Hepatocyte (in vitro differentiated cells): ENCODE measurements at places on chromosomes 3 and 15. TPM values are rescaled to one million over a fixed set of nuclear protein-coding genes. Genes with fewer than 3 reads are reported as not detected.

- no peak overlapping the region for H3K4me3 ChIP-seq
- H3K36me3 ChIP-seq, result no peaks in the 10 kb centered on the region
- no peak overlapping the region for H3K27ac ChIP-seq
- DNase-seq, result no peak
- peaks cover 52% of the 10 kb centered on the region for H3K4me1 ChIP-seq
These were observed 45.4 kb downstream of the AMOTL2 start for GRCh38 chr3:134328846-134329245.

DNA sequence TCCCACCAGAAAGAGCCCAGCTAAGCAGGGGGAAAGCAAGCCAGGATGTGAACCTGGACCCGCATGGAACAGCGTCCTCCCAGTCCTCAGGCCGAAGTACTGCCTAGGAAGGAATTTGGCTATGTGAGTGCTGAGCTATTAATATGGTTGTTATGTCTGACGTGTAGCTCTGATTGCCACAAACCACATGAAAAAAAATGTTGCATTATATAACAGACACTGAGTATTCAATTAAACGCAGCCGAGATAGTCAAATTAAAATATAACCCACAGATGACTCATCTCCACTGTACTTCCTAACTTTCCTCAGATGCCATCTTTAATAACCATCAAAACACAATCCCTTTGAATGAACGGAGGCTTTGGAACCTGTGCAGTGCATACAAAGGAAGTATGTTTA lies 111.1 kb downstream of the GABRB3 start:
- no peak overlapping the region for H3K27ac ChIP-seq
- no peaks in the 10 kb centered on the region for H3K36me3 ChIP-seq
- no peaks in the 10 kb centered on the region for H3K27me3 ChIP-seq

- peaks cover 16% of the 10 kb centered on the region for H3K4me1 ChIP-seq
- peak overlapping the region; percentile 8 for H3K4me3 ChIP-seq
- DNase-seq, result no peak
- peaks cover 33% of the 10 kb centered on the region for H3K27me3 ChIP-seq
These were observed 315.1 kb upstream of the PROK2 start for GRCh38 chr3:72100080-72100511.

GRCh38 chr3:156518726-156519125 lies 36.2 kb downstream of the SSR3 start:
- DNase-seq, result no peak
- H3K4me1 ChIP-seq, result no peaks in the 10 kb centered on the region
- no peaks in the 10 kb centered on the region for H3K36me3 ChIP-seq

GRCh38 chr15:28094732-28095521 lies 4.2 kb downstream of the OCA2 start:
- H3K4me3 ChIP-seq, result peak overlapping the region; percentile 10
- peak; percentile 46 for DNase-seq
- H3K27ac ChIP-seq, result no peak overlapping the region
- peaks cover 29% of the 10 kb centered on the region for H3K4me1 ChIP-seq

- H3K4me1 ChIP-seq, result peaks cover 34% of the 10 kb centered on the region
- no peaks in the 10 kb centered on the region for H3K36me3 ChIP-seq
- no peaks in the 10 kb centered on the region for H3K27me3 ChIP-seq
- no peak overlapping the region for H3K27ac ChIP-seq
These were observed 16.3 kb downstream of the CSPG4 start for GRCh38 chr15:75696311-75696720.

CLEC3B gene
- total RNA-seq, result 0.64 and 1.3 TPM in 2 replicates

PYGO1 gene
- 11.8 and 12.6 TPM in 2 replicates for total RNA-seq

CFAP92 gene
- total RNA-seq, result 0.17 and 1.3 TPM in 2 replicates

POPDC2 gene
- 2.7 and 3.9 TPM in 2 replicates for total RNA-seq
